ENCODE measurements at places on chromosomes 11 and 22.

- DNase-seq: no peak
Measured at GRCh38 chr11:117218133-117218915, 13.5 kb downstream of the PCSK7 start.

DNA sequence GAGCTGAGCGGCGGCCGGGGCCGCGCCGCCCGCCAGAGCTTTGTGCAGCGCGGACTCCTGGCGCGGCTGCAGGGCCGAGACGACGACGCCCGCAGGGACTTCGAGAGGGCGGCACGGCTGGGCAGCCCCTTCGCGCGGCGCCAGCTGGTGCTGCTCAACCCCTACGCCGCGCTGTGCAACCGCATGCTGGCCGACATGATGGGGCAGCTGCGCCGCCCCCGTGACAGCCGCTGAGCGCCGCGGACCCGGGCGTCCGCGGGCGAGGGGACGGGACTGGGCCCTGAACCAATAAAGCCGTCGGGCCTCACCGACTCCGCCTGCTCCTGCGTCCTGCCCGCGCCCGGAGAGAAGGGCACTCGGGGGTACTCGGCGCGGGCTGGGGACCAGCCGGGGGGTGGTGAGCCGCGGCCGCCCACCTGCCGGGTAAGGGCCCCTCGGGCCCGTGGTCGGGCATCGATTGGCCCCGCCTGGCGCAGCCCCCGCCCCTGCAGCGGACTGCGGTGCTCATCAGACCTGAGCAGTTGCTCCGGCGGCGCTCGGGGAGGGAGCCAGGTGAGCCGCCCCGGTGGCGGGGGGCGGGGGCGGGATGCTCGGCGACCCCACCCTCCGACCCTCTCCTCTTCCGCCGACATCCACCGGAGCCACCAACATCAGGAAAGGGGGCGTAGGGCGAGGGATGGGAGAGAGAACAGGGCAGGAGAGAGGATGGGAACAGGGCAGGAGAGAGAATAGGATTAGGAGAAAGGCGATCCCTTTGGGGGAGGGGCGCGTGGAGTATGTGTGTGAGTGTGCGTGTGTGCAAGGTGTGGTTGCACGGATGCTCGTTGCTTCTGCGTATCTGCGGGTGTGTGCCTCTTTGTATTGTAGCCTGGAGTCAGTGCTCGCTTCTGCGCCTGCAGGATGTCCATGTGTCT is at the start of gene TMEM25:
Gene TMEM25 (plus strand): TSS at position 510 of the 914 bp plus-strand sequence. CDS start 610 bp downstream, outside the sequence.
- peak; percentile 60 for DNase-seq

DNA sequence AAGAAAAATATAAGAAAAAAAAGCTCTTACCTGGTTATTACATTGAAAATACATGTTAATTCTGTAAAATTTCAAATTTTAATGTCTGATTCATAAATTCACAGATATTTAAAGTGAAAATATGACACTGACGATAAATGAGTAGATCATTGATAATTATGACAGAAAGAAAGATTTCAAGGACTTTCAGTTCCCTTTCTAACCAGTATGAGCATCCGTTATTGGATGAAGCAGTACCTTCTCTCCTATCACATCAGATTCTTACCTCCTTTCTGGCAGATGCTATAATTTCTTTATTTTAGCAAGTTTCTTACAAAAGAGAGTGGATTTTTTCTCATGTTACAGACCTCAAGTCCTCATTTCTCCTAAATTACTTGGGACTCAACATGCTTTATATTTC is 847.3 kb downstream of the JRKL start:
- no peak for DNase-seq

GRCh38 chr22:43819931-43820640 is 8.0 kb upstream of the EFCAB6 start:
- DNase-seq: no peak

GRCh38 chr11:130720232-130721022 is 195.9 kb downstream of the SNX19 start:
- no peak for DNase-seq

DNA sequence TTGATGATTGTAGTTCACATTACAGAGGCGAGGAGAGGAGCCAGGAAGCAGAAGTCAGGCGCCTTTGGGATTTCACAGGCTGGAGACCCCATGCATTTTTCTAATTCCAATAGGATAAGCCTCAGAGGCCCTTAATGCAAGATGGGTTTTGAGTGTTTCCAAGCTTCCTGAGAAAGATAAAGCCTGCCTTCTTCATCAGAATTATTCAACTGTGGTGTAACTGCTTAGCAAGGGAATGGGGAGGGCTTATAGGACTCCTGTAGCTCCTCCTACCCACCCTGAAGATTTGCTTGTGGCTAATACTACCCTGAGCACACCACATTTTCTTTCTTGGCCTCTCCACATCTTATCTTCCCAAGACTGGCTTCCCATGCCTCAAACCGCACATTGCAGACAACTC is 151.1 kb upstream of the ISX start:
- DNase-seq: no peak

DNA sequence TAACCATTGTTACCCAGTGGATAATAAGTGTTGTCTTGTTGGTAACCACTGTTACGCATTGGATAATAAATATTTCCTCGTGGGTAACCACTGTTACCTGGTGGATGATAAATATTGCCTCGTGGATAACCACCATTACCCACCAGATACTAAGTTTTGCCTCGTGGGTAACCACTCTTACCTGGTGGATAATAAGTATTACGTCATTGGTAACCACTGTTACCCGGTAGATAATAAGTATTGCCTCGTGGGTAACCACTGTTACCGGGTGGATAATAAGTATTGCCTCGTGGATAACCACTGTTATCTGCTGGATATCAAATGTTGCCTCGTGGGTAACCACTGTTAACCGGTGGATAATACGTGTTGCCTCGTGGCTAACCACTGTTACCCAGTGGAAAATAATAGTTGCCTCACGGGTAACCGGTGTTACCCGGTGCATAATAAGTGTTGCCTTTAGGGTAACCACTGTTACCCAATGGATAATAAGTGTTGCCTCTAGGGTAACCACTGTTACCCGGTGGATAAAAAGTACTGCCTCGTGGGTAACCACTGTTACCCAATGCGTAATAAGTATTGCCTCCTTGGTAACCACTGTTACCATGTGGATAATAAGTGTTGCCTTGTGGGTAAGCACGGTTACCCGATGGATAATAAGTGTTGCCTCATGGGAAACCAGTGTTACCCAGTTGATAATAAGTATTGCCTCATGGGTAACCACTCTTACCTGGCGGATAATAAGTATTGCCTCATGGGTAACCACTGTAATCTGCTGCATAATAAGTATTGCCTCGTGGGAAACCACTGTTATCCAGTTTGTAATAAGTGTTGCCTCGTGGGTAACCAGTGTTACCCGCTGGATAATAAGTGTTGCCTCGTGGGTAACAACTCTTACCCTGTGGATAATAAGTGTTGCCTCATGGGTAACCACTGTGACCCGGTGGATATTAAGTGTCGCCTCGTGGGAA is 21.9 kb upstream of the NXPE4 start:
- no peak for DNase-seq

GRCh38 chr11:132100583-132100982 is 730.2 kb downstream of the NTM start:
- DNase-seq: no peak

GRCh38 chr22:23164091-23164490 is 16.2 kb upstream of the BCR start:
- no peak for DNase-seq

- DNase-seq: no peak
Measured at GRCh38 chr11:21464601-21465193, 728.2 kb upstream of the ANO5 start.

GRCh38 chr22:29994027-29994715 is 86.1 kb upstream of the HORMAD2 start:
- no peak for DNase-seq

DNA sequence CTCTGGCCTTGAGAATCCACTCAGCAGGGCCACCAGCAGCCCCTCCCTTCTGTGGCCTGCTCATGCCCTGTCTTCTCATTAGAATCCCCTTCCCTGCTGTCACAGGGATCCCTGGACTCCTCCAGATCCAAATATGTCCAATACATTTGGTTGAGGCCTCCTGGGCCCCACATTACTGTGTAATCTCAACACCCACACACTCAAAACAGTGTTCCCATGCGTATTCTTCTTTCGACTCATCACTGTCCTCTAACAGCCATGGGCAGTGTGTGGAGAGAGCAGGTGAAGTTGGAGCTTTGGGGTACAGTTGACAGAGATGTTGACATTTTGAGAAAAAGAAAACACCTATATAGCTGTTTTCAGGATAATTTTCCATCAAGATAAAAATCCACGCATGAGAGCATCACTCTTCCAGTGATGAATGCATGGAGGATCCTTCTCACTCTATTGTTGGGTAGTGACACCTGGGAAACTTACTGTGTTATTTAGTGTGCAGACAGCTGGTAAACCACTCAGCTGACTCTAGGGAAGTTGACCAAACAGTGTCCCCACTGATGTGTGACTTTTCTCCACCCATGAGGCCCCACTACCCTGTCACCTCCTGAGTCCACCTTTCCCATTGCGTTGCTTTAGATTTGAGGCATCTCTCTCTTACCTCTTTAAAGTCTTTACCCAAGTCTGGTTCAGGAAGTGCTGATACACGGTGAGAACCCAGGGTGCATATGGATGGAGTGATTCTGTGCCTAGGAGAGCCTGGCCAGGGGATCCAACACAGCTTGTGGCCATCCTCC is 28.7 kb upstream of the VPREB1 start:
- DNase-seq: no peak

GRCh38 chr11:61973476-61974162 is 6.2 kb upstream of the FTH1 start:
- DNase-seq: no peak

DNA sequence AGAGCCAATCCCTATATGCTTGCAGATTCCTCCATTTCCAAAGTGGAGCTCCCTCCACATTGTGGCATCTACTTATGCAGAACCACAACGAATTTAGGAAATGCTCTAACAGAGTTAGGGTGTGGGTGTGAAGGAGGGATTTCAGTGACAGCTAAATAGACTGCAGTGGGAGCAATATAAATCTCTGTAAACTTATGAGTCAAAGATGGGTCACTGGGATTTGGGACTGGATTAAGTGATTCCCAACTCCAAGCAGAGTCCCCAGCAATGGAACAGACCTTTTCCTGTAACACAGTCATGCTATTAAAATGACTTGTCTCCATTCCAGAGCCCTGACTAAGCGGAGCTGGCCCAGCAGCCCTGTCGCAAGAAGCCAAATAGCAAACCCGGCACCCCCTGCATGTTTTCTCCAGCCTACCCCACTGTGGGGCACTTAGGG is 36.6 kb downstream of the RPL27A start:
- peak; percentile 83 for DNase-seq

Data from right atrium auricular region (tissue), 2 donors.